ENCODE measurements at places on chromosomes 7 and 10. TPM values are rescaled to one million over a fixed set of nuclear protein-coding genes. Genes with fewer than 3 reads are reported as not detected.

The TMEM273 gene
- total RNA-seq = 12.0 TPM

DNA sequence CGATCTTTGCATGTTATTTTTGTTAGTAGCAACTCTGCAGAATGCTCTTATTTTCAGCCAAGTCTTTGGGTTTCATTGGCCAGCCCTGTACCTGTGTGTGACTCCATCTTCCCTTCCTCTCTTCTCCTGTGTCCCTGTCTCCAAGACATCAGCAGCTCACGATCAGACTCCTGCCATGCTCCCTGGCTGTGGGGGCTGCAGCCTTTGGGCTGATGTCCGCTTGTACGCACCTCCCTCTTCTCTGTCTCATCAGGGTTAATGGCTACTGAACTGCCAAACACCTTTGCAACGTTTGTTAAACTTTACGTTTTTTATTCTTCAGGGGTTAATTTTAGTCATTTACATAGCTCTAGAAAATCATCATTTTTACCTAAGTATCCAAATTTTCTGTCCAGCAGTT is 103.5 kb upstream of the RET start:
- no peak for DNase-seq

DNA sequence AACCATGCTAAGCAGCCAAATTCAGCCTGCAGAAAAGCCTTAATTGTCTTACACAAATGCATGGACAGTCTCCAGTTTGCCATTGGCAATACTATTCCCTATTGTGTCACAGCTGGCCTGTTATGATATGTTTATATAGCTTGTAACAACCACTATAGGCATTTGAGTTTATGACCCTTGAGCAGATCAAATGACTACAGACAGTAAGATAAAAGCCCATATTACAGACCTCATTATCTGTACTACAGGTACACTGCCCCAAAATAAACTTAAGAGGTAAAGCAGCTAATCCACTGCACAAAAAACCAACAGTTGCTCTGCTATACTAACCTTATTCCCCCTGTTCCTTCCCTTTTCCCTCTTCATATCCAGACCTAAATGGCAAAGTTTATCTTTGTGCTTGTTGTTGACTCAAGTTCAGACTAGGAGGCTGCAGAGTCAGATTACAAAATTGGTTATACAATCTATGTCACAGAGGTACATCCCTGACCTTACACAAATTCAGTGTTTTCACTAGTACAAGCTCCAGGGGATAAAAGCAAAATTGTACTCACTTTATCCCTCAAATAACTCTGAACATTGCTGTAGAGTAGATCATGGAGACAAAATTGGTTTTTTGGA is 218.4 kb downstream of the GRM8 start:
- DNase-seq = no peak

The SLC13A4 gene
- 0.10 TPM for total RNA-seq

GRCh38 chr10:10520491-10521385 is 496.9 kb upstream of the CELF2 start:
- DNase-seq = no peak

- DNase-seq = peak; percentile 20
Observed at GRCh38 chr7:123557016-123557397, 611 bp downstream of the NDUFA5 start.

The AQP1 gene
- 56.5 TPM for total RNA-seq

The PVRIG gene
- total RNA-seq = not detected

DNA sequence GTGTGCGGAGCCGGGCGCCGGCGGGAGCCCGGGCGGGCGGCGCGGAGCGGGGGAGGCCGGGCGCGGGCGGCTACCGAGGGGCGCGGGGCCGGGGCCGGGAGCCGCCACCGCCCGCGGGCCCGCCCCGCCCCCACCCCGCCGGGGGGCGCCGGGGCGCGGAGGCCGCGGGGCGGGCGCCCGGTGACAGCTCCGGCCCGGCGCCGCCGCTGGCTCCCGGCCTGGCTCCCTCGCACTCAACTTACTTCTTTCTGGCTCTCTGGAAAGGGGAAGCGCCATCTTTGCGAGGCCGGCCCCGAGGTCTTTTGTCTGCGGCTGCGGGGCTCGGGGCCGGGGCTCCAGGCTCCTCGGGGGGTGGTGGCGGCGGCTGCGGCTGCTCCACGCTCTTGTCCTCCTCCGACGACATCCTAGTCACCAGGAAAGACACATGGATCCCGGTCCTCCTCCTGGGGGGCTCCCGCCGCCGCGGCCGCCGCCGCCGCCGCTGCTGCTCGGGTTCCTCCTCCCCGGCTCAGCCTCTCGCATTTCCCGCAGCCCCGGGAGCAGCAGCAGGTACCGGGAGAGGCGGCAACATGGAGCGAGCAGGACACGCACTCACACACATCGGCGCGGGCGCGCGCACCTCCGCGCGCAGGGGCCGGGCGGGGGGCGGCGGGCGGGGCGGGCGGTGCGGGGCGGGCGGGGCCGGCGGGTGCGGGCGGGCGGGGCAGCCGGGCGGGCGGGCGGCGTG is at the start of gene KMT2C:
Gene KMT2C (minus strand): TSS at position 620 of the 727 bp plus-strand sequence. CDS start 217 bp downstream, at position 403.
- no peak for DNase-seq

GRCh38 chr7:12963435-12963834 is 276.0 kb downstream of the ARL4A start:
- DNase-seq = no peak

All from skin of body (tissue), 3 donors.